ENCODE measurements at places on chromosomes 16 and 17.

DNA sequence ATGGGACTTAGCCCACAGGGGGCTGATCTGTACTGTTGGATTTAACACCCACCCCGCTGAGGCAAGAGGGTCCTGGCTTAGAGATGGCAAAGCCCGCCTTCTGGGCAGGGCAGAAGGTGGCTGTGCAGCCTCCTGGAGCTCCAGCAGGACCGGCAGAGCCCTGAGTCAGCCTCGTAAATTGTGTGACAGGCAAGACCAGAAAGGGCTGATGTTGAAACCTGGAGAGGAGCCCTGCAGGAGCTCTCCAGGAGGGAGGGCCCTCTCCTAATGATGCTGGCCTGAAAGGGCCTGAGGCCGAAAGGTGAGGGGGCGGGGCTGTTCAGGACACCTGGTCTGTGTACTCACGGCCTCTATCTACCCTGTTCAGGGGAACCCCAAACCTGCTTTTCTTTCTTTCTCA is 22.5 kb upstream of the MYO15B start:
- no peak for DNase-seq

DNA sequence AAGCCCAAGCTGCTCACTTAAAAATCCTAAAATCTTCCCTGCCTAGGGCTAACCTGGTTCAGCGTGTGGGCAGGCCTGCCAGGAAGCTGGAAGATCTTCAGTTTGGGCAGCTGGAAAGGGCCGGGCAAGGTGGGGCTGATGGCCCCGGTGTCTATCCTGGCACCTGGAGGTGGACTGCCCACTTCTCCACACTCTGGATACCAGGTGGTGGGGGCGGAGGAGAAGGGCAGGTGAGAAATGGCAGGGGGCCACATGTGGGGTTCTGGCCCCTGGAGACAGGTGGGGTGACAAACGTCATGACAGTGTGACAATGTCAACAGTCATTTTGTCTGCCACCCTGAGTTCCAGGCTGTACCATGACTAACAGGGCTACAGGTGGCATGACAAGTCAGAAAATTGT is 78.5 kb upstream of the C16orf82 start:
- DNase-seq, result no peak

DNA sequence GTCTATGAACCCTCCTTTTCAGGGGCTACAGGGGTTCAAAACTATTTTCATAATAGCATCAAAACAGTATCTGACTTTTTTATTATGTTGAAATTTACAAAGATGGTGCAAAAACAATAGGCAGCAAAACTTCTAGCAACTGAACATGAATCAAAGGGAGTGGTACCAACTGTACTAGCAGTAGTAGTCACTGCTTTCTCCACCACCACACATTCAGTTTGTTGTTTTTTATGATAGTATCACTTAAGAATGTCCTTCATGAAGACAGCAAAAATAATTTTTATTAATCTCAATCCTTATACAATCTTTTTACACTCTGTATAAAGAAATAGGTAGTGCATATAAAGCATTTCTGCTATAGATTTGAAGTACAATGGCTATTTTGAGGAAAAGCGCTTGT is 47.6 kb downstream of the MED13 start:
- no peak for DNase-seq

DNA sequence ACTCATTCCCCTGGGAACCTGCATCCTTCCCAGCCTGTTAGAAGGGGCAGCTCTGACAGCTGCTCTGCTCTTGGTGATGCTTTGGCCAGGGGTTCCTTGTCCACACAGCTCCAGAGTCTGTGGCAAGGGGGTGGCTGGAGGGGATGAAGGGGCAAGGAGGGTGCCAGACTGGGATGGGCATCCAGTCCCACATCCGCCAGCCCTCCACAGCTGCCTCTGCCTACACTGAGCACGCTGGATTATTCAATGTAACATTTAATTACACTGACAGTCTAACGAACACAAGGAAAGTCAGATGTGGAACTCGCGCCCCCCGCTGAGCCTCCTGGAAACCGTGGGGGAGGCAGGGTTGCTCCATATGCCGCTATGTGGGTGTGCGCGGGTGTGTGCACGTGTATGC is 101.1 kb downstream of the C16orf78 start:
- no peak for DNase-seq

- no peak for DNase-seq
Observed at GRCh38 chr16:68487203-68487514, 38.9 kb upstream of the SMPD3 start.

DNA sequence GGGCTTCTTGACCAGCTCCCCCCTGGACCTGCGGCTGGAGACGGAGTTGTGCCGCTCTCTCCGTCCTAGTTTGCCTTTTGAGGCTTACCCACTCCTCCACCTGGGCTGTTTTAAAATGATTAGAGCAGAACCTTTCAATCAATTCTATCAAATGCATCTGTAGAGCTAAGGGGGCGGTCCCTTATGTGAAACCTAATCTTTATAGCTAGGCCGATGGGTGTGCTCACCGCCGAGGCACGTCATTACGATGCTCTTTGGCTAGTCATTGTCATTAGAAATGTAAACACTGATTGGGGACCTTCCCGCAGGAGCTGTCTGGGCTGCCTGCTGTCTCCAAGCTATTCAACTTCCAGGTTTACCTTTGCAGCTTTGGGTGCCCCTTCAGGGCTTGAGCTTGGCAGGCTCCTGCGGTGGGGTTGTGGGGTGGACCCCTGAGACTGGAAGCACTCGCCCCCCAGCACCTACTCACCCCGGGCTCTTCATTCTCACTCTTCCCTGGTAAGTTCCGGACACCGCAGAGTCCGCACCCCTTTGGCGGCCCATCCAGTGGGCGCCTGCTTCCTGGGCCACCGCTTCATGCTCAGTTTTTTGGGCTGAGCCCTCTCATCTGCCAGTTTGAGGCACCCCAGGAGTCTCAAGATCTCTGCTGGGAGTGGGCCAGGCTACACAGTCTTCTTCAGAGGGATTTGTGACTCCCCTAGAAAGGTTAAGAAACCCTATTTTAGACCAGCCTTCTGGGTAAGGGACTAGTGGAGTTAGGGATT is 20.9 kb upstream of the IL17C start:
- no peak for DNase-seq

- no peak for DNase-seq
Observed at GRCh38 chr17:54736573-54736972, 164.1 kb upstream of the TOM1L1 start.

DNA sequence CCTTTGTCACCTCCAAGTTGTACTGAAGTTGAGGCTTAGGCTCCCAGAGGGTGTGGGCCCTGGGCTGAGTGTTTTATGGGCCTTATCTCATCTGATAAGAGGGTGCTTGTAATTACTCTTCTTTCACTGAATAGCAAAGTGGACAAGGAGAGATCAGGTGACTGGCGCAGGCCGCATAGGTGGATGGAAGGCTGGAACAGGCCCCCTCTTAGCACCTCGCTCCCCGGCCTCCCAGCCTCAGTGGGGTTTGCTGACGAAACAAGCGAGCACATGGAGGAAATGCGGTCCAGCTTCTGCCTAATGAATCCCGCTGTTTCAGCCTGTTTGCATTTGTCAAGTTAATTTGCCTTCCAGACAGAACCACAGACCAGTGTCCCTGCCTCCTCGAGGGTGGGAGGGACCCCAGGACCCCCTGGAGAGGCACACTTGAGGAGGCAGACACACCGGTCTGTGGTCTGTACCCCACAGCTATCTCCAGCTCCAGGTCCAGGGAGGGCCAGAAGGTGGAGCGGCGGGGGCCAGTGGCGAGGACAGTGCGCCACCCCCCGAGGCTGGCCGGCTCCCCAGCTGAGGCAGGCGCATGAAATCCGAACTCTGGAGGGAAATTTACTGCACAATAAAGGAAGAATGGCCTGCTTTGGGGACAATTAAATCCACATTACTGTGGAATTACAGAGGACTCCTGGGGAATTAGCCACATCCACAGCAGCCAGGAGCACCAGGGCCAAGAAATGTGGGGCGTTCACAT is 123.4 kb downstream of the NTN1 start:
- no peak for DNase-seq

- no peak for DNase-seq
Observed at GRCh38 chr17:59238906-59239305, 18.6 kb downstream of the GDPD1 start.
